Activated naive CD8-positive, alpha-beta T cell treated with anti-CD3 and anti-CD28 coated beads for 36 hours (primary cell): ENCODE measurements at places on chromosomes 16 and 17. TPM values are rescaled to one million over a fixed set of nuclear protein-coding genes. Genes with fewer than 3 reads are reported as not detected.

DNA sequence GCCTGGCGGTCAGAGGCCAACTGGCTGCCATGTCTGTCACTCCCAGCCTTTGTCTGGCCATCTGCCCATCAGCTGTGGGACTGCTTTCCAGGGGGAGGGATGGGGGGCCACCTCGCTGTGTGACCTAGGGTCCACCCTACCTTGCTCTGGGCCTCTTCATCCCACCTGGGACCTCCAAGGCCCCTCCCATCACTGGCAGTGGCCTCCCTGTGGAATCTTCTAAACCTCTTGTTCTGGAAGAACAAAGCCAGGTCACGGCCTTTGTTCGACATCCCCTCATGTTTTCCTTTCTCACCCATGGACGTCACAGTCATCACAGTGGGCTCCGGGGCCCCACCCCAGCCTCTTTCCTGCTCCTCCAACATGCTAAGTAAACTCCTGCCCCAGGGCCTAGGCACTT lies 24.0 kb downstream of the SPNS2 start:
- DNase-seq = no peak

HERPUD1 gene
- 149 TPM for total RNA-seq

DNA sequence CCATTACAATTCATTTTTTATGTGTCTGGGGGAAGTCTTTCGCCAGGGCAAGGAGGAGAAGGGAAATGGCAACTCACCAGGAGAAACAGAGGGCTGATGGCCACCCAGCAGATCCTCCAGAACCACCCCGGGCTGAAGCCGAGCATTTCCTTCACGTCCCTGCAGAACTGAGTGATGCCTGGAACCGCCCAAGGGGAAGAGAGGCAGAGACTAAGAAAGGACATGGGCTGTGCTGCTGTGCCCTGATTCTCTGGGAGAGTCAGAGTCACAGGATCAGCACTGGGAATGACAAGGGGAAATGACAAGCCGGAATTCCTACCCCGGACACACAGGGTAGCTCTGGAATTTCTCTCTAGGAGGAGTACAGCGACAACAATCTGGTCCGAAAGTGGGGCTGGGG lies 27.8 kb downstream of the SLC6A4 start:
- no peak for DNase-seq

GRCh38 chr16:84283314-84284153 lies 11.1 kb upstream of the WFDC1 start:
- no peak for DNase-seq

GRCh38 chr17:74199306-74200092 lies 4.0 kb upstream of the RPL38 start:
- DNase-seq = peak; percentile 70

- no peak for DNase-seq
Measured at GRCh38 chr16:84224554-84224953, 15.3 kb downstream of the KCNG4 start.

DNA sequence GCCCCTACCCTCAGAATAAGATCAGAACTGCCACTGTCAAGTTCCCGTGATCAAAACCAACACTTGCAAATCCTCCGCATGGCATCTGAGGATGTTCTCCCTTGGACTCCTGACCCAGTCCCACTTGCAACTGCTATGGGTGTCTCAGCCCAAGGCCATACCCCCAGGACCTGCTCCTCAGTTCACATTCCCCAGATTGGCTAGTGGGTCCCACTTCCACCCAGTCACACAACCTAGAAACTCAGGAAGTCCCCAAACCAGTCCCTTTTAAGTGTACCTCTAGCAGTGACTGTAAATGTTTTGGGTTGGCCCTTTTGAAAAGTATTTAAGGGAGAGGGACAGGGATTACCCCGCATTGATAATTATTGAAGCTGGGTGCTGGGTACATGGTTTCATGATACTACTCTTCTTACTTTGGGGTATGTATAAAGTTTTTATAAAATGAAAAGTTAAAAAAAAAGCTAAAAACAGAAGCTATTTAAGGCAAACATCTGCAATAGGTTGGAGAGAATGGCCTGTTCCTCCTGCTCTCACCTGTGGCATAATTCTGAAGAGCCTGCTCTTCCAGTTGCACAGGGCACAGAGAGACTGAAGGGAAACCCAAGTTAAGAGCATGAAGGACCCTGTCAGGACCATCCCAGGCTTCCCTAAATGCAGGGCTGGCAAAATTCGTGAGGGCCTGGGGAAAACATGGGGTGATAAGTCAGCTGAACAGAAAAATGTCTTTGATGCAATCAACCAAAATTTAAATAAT lies 42.5 kb downstream of the ERN1 start:
- no peak for DNase-seq

EPN3 gene
- not detected for total RNA-seq

DNA sequence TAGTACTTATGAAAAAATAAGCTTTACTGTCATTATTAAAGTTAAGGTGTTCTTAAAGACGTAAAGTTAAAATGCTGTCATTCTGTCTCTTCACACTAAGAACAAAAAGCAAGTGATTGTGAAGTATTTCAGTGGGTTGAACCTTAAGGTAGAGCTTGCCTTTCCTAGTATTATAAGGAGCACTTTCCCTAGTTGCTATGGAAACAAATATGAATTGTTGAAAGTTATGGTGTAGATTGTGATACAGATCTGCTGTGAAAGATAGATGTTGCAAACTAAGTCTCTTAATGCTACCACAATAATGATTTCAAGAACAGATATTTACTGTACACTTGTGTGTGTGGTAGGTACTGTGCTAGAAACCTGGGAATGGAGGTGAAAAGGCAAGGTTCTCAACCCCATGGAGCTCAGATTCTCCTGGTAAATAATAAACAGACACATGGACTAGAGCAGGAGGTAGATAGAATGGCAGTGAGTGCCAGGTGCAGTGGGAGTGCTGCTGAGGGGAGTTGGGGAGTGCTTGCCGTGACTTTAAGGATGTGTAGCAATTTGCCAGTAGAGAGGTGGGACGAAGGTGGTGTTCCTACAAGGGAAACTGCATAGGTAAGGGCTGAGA lies 34.7 kb downstream of the MRTFB start:
- DNase-seq = no peak

OSGIN1 gene
- 0.92 TPM for total RNA-seq

DNA sequence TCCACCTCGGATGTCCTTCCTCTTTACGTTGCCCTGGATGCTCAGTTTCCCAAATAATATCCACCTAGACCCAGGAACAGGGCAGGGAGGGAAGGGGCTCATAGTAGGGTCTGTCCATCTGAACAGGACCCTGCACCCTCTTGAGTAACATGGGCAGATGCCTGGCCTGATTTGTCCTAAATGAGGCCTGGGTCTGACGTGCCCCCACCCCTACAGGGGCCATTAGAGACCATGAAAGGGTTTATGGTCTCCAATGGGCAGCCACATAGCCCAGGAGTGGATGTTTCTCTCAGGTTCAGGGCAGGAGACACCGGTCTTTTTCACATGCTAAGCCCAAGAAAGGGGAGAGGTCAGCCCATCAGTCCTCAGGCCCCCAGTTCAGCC lies 6.8 kb downstream of the CACNG1 start:
- no peak for DNase-seq

DNA sequence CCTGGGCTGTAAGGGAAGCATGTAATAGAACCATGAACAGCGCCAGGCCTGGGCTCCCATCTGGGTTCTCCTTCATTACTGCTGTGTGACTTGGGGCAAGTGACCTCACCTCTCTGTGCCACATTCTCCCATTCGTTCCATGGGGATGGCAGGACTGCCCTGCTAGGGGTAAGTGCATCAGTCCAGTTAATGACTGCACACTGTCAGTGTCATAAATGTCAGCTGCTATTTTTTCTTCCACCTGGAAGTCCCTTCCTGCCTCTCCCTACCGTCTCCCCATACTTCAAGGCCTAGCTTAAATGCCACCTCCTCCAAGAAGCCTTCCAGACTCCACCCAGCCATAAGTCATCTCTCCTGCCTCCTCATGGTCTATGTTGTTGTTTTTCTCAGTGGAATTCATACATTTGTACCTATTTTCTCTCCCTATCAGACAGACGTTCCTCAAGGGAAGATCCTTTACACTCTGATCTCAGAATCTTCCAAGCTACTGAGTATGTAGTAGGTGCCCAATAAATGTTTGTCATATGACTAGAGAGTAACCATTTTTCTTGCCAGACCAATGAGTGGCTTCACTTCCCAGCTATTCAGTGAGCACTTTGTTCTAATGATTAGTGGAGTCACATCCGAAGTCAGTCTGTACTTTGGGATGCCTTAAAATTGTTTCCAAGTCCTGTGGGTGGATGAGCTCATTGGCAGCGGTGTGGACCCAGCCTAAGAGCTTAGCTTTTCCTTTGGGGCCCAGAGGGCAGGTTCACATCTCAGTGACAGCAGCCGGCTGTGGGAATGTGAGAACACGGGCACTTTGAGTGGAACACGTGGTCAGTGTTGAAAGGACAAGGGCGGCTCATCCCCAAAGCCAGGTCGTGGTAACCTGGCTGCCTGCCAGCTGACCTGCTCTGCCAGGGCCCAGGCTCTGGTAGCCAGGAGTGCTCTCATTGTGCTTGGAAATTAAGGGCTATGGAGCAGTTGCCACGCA lies 147.5 kb upstream of the GSE1 start:
- no peak for DNase-seq

- no peak for DNase-seq
Measured at GRCh38 chr17:32673964-32674363, 187.2 kb downstream of the CDK5R1 start.

- DNase-seq = no peak
Measured at GRCh38 chr17:51164911-51165679, 1.1 kb upstream of the NME2 start.

DNA sequence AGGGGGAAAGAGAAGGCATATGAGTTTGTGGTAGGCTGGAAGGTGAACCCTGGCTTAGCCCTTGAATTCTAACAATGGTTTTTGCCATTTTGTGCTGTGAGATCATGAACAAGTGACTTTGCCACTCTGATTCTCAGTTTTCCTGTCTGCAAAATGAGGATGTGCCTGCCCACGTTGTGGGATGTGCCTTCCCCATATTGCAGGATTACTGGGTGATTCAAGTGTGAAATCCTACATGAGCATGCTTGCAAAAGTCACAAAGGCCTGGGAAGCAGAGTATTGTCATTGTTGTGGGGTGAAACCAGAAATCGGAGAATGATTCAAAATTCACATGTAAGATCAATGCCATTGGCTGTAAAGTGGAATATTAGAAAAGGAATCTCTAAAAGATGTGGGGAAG lies 28.6 kb upstream of the TVP23A start:
- no peak for DNase-seq

DNA sequence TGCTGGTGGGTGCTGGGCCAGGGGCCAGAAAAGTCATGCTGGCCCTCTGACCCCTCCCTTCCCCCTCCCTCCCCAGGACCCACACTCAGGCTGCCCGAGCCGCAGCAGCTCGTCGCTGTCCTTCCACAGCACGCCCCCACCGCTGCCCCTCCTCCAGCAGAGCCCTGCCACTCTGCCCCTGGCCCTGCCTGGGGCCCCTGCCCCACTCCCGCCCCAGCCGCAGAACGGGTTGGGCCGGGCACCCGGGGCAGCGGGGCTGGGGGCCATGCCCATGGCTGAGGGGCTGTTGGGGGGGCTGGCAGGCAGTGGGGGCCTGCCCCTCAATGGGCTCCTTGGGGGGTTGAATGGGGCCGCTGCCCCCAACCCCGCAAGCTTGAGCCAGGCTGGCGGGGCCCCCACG lies 8.3 kb upstream of the CISD3 start:
- DNase-seq = no peak
